ENCODE measurements at places on chromosomes 3 and 15.

- no peak for DNase-seq
These were observed 418.5 kb downstream of the NSUN3 start for GRCh38 chr3:94481226-94481898.

DNA sequence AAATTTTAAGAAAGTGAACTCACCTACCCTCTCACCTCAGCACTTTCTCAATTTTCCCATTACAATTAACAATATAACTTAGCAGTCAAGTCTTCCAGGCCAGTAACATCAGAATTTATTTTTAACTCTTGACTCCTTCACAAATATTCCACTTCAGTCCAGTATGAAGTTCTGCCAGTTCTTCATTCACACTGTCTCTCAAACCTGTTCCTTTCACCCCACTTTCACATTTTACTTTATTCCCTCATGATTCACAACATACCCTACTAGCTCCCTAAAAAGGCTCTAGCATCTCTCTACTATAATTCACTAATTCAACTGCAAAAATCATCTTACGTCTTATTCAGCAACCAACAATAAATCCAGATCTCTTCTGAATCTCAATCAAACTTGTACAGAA is 3.8 kb downstream of the GSK3B start:
- DNase-seq = no peak

GRCh38 chr3:195255571-195256501 is 15.1 kb downstream of the XXYLT1 start:
- no peak for DNase-seq

DNA sequence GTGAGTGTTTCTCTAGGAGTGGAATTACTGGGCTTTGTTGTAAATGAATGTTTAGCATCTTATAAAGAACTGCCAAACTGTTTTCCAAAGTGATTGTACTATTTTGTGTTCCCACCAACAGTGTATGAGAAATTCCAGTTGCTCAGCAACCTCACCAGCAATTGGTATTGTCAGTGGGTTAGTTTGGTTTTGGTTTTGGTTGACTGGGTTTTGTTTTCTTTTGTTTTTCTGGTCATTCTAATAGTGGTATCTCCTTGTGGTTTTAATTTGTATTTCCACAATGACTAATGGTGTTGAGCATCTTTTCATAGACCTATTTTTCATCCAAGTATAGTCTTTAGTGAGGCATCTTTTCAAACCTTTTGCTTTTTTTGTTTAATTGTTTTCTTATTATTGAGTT is 27.1 kb downstream of the FILIP1L start:
- no peak for DNase-seq

- DNase-seq = no peak
These were observed 67.4 kb downstream of the LRIG1 start for GRCh38 chr3:66433522-66433782.

GRCh38 chr15:75661100-75661755 is 13.5 kb downstream of the SNX33 start:
- no peak for DNase-seq

DNA sequence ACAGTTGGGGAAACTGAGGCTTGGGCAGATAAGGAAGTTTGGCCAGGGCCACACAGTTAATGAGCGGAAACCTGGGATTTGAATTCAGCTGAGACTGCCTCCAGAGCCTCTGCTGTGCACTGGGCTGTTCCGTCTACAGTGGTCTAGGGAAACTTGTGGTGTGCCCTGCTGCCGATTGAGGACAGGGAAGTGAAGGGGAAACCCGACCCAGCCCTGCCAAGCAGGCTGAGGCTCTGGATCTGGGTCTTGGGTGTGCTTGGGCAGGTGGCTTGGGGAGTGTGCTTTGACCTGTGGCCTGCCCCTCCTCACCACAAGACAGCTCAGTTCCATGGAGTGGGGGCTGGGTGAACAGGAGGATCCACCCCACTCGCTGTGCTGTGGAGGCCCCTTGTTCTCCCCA is 17.6 kb downstream of the NISCH start:
- no peak for DNase-seq

DNA sequence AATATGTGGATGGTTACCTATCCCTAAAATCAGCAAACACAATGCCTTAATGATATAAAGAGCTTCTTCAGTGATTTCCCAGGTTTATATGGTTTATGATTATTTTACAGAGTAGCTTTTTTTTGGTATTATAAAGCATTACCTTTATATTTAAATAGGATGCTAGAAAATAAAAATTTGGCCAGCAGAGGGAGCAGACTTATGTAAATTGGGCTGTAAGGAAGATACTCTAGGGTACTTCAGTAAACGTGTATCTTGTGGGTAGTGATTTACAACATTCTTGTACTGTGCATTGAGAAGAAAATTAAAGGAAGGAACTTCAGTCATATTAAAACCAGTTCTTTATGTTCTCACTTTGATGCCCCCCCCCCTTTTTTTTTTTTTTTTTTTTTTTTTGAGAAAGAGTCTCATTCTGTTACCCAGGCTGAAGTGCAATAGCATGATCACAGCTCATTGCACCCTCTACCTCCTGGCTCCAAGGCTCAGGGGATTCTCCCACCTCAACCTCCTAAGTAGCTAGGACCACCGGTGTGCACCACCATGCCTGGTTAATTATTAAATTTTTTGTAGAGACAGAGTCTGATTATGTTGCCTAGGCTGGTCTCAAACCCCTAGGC is 167.9 kb downstream of the BBX start:
- no peak for DNase-seq

- DNase-seq = no peak
These were observed 5.4 kb downstream of the TKT start for GRCh38 chr3:53250453-53250852.

DNA sequence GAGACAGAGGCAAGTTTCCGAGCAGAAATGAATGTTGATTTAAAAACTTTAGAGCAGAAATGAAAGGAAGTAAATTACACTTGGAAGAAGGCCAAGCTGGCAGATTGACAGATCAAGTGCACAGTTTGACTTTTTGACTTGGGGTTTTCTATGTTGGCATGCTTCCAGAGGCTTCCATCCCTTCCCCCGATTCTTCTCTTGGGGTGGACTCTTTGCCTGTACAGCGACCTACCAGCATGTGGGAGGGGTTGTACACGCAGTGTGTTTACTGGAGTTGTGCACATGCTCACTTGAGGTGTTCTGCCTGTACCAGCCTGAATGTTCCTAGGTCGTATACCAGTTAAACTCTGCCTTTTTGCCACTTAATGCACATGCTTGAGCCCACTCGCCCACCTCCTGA is 701.5 kb upstream of the GBE1 start:
- DNase-seq = no peak

DNA sequence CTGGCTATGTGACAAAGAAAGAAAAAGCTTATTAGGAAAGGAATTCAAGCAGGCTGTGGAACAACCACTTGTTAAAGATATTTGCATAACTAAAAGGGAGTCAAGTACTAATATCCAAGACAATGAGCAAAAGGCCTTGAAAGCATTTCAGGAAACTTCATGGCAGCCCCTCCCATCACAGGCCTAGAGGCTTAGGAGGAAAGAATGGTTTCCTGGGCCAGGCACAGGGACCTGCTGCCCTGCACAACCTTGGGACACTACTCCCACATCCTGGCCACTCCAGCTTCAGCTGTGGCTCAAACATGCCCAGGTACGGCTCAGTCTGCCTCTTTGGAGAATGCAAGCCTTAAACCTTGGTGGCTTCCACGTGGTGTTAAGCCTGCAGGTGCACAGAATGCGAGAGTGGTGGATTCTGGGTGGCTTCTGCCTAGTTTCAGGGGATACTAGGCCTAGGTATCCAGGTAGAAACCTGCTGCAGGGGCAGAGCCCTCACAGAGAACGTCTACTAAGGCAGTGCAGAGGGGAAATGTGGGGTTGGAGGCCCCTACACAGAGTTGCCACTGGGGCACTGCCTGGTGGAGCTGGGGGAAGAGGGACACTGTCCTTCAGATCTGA is 121.6 kb downstream of the OPA1 start:
- no peak for DNase-seq

GRCh38 chr3:43549626-43550290 is 72.1 kb downstream of the ANO10 start:
- no peak for DNase-seq

DNA sequence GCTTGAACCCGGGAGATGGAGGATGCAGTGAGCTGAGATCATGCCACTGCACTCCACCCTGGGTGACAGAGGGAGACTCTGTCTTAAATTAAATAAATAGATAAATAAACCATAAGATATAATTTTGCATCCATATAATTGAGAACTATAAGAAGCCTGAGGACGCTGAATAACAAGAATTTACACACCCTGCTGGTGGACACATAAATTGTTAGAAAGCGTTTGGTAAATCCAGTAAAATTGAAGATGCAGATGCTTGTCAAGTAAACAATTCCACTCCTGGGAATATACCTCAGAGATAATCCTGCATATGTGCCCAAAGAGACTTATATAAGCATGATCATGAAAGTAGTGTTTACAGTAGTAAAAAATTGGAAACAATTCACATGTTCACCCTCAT is 41.7 kb downstream of the TTC23 start:
- no peak for DNase-seq

DNA sequence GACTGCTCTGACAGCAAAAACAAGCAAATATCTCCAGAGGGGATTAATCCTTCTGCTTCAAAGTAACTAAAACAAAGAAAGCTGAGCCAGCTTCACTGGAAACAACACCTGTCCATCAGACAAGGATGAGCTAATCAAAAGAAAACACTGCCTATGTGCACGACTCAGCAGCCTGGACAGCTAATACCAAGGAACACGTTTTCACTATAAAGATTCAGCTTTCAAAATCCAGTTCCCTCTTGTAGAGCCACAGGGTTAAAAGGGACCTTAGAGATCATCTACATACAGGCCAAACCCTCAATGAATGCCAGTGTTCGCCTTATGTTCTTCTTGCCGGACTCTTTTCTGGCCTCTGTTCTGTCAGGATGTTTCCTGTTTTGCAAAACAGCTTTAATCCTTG is 6.9 kb downstream of the TUSC7 start:
- DNase-seq = no peak

DNA sequence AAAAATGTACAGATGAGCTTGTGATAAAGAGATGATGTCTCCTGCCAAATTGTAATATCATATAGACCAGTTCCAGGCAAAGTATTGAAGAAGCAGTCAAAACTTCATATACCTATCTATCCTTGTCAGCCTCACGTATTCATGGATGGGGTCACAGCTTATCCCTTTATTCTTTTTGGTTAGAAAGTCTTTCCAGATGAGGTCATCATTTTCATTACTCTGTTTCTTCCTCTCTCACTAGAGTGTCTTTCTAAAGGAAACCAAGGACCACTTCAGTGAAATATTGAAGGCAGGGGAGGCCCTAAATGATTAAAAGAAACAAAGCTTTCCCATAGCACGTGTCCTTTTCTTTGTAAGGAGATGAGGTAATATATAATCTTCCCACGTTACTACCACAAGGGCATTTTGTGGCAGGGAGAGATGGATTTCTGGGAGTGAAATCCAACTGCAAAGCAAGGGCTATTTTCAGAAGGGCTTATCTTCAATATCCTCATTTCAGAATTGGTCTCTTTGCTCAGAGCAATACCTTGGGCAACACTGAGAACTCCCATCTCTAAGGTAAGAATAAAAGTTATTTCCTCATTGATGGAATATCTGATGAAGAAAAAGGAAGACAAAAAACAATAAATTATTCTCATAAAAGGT is 260.2 kb downstream of the TIGIT start:
- no peak for DNase-seq

DNA sequence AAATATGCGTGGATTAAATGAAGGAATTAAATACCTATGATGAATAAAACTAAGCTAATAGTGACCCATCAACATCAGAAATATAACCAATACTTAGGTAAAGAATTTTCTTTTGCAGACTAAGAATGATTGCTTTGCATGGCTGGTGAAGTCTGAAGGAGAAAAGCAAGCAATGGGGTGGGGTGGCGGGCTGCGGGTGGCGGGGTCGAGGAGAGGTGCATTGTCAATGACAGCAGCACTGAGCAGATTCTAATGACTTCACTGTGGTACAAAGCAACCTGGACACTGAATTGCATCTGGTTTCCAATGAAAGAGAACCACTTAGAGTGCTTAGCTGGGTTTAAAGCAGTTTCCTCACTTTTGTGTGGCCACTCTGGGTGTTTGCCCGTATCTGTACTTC is 171.5 kb upstream of the IL12A start:
- no peak for DNase-seq

DNA sequence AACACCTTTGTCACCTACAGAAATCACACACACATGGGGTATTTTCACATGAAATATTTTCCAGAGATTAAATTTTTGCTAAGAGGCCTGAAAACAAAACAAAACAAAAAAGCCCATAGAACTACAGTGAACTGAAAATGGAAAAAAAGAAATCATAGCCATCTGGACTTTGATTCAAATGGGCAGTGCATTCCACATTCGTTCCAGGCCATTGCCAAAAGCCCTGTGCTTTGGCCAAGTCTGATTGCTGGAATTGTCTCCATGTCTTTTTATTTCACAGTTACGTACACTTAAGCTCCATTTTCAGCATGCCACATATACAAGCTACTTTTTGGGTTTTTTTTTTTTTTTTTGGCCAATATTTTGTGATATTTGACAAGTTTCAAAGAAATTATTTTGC is 47.1 kb downstream of the TFG start:
- DNase-seq = no peak

DNA sequence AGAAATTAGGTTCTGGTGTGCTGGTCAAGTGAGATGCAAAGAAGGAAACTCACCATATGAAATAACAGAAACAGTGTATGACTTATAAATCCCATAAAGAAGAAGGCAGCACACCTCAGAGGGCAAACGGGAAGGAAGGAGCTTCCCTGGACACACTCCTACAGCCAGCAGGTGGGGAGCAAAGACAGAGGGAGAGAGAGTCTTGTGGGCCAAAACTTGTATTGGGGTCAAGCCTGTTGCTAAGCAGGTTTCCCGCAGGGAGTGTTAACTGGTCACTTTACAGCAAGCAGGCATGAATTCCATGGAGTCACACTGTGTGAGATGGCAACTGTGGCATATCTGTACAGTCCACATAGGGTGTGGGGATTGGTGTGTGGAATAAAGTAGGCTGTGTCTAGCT is 222.9 kb upstream of the NDN start:
- no peak for DNase-seq

- no peak for DNase-seq
These were observed 8.7 kb upstream of the SEMA3F start for GRCh38 chr3:50146316-50146901.

DNA sequence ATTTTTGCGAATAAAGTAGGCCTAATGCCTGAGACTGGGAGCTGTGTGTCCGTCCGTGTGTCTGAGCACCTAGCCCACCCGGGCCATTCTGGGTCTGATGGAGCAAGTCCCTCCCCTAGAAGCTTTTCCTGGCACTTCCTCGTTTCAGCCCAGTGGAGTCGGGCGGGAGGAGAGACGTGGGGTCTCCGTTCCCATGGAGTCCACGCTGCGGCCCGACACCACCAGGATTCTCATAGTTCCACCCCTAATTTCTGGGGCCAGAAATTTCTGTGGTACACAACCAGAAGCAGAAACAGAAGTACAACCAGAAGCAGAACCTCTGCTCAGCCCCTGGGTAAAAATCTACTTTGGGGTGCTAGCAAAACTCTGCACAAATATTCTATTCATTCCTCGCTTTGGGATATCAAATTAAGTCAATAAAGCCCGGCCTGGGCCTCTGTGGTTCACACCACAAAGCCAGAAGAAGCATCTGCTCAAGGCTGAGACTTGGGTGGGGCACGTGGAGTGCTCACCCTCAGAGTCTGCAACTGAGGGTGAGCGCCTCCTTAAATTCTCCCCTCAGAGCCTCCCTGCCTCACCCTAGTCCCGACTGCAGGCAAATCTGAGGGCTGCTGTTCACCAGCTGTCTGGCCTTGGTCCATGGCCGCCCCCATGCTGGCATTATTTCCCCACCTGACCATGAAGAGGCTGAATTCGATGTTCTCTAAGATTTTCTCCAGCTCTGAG is 1.6 kb upstream of the MEGF11 start:
- no peak for DNase-seq
